Spinal cord (tissue), 10 donors: ENCODE measurements at places on chromosomes 5 and 9. TPM values are rescaled to one million over a fixed set of nuclear protein-coding genes. Genes with fewer than 3 reads are reported as not detected.

The CTXN3 gene
- polyA plus RNA-seq = 9.6 TPM

The SPOCK1 gene
- polyA plus RNA-seq = 167 TPM

The PCDHGA8 gene
- 1.9 TPM for polyA plus RNA-seq

The ESM1 gene
- 1.1 TPM for polyA plus RNA-seq

The MEGF9 gene
- 45.6 TPM for polyA plus RNA-seq

The SLC46A2 gene
- 0.14 TPM for polyA plus RNA-seq

The SLIT3 gene
- 22.5 TPM for polyA plus RNA-seq

The SPINK4 gene
- polyA plus RNA-seq = not detected

The AJM1 gene
- 20.5 TPM for polyA plus RNA-seq

The F2RL2 gene
- polyA plus RNA-seq = 1.7 TPM

The DAPK1 gene
- polyA plus RNA-seq = 78.7 TPM

The IFNB1 gene
- not detected for polyA plus RNA-seq

The NEUROG1 gene
- not detected for polyA plus RNA-seq

The RANBP3L gene
- 12.2 TPM for polyA plus RNA-seq

The IFNA13 gene
- polyA plus RNA-seq = not detected

The PCDHGA2 gene
- polyA plus RNA-seq = 14.0 TPM

The GALNT12 gene
- polyA plus RNA-seq = 4.9 TPM

The LPAR1 gene
- 138 TPM for polyA plus RNA-seq

The WWC1 gene
- 38.7 TPM for polyA plus RNA-seq

The PCDHGA9 gene
- polyA plus RNA-seq = 19.2 TPM

The SPINK7 gene
- 0.77 TPM for polyA plus RNA-seq
